ENCODE measurements at places on chromosomes 4 and X.
A peak's percentile ranks its signal among the peaks of the same experiment; 100 is the strongest.

GRCh38 chrX:48789366-48790220 is 3.2 kb downstream of the GATA1 start:
- no peak for DNase-seq

DNA sequence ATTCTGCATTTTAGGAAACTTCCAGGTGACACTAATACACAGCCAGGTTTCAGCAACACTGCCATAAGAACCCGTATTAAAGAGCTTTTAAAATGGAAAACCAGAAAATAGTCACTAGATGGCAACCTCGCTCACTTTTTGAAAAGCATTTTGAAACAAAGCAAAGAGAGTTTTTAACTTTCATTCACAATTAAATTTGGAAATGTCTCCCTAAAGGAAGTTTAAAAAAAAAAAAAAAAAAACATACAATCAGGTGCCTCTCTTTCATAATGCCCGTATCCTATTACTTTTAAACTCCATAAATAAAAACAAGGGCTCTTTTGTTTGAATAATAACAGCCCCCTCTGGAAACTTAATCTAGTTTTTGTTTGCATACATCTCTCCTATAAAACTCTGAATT is 20.3 kb downstream of the MEPE start:
- DNase-seq = no peak

- no peak for DNase-seq
Observed at GRCh38 chr4:168859888-168860694, 150.0 kb downstream of the CBR4 start.

DNA sequence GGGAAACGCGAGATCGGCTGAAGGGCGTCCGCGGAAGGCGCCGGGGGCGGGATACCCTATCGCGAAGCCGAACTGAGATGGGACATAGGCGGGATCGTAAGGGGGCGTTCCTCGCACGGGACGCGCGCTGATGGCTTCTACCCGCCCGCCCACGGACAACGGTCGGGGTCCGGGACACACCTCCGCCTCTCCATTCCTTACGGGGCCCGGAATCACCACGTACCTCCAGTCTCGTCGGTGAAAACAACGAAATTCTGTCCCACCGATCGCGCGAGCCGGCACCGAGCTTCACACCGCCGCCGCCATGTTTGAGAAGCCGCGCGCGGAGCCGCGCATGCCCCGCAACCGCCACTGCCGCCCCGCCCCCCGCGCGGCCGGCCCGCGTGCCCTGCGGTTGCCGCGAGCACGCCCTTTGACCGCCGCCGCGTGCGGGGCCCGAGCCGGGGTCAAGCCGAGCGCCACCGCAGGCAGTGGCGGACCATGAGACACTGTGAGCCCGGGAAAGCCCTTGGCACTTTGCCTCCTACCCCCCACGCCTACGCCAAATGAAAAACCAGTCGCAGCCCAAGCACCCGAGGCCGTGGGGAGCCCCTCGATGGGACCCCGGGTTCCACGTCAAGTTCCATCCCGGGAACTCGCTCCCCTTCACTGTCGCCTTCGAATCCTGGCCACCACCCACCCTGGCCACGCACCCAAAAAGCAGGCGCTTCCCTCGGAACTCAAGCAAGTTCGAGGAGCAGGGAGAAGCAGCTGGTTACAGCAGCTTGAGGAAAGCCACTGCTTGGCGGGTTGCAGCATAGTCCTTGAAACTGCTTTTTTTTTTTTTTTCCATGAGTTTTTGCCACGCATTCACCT is at the start of gene SCML2:
SCML2 (minus strand) TSS at position 320 of the 855 bp plus-strand sequence. CDS start 20,617 bp downstream, outside the sequence.
- DNase-seq = peak; percentile 10

DNA sequence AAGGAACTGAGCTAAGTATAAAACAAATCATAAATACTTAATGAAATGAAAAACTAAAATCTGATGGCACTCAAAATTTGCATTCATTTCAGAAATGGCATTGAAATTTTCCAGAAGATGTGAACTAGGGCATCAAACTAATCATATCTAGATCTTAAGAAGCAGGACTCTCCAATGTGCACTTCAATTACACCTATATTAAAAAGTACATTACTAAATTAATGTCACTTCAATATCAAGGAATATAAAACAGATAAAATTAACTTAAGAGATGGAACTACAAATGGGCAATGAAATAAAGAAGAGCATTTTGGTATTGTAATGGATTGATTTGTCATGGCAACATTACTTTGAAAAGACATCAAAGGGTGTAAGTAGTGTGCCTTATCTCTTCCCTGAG is 20.3 kb downstream of the NPY2R start:
- no peak for DNase-seq

GRCh38 chr4:108351791-108352190 is 183.1 kb upstream of the LEF1 start:
- no peak for DNase-seq

DNA sequence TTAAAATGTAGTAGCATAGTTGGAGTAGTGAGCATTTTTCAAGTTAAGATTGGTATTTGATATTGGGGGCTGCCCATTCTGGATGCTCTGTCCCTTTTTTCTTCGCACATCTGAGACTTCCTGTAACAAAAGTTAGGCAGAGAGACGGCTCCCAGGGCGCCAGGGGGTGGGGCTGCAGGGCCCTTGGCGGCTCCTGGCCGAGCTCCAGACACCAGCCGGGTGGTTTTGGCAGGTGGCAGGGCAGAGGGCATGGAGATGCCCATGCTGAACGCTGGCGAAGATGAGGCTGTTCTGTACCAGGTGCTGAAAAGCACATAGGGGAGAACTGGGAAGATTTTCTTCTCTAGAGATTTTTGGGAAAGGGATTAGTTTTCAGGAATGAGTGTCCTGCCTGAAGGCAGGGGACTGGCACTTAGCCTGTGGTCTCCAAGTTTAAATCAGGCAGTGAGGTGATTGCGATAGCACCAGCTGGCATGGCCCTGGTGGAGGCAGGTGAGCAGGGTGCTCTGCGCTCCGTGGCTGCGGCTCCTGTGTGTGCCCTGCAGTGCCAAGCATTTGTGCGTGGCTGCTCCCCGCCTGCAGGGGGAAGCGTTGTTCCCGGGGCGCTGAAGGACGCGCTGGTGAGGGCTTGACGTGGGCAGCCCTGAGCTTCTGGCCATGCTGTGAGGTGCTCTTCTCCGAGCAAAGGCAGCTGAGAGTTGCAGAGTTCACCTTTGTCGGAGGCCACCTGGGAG is 23.6 kb upstream of the HGFAC start:
- no peak for DNase-seq
